ENCODE measurements at places on chromosomes 5 and 9.

- DNase-seq: no peak
Observed at GRCh38 chr9:131997779-131998178, 81.9 kb downstream of the MED27 start.

GRCh38 chr5:38888041-38888440, 42.2 kb downstream of the OSMR start:
- no peak for DNase-seq

DNA sequence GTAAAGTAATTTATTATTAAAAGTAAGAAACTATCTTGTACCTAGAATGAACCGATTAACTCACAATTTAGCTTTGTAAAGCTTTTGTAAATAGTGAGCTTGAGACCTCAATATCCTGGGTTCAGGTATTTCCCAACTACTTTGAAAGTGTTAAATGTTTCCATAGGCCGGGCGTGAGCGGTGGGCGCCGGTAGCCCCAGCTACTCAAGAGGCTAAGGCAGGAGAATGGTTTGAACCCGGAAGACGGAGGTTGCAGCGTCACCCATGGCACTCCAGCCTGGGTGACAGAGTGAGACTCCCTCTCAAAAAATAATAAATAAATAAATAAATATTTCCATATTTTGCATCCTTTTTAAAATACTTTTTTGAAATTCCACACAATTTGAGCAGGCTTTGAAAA, 1.5 kb upstream of the ANKH start:
- DNase-seq: no peak

- no peak for DNase-seq
Observed at GRCh38 chr5:103235891-103236290, 22.7 kb upstream of the MACIR start.

- DNase-seq: peak; percentile 88
Observed at GRCh38 chr5:179801304-179802206, 5.1 kb downstream of the MGAT4B start.

GRCh38 chr5:77643654-77644370, 5.3 kb upstream of the OTP start:
- no peak for DNase-seq

GRCh38 chr5:83919071-83920041, 198.7 kb upstream of the HAPLN1 start:
- DNase-seq: no peak

DNA sequence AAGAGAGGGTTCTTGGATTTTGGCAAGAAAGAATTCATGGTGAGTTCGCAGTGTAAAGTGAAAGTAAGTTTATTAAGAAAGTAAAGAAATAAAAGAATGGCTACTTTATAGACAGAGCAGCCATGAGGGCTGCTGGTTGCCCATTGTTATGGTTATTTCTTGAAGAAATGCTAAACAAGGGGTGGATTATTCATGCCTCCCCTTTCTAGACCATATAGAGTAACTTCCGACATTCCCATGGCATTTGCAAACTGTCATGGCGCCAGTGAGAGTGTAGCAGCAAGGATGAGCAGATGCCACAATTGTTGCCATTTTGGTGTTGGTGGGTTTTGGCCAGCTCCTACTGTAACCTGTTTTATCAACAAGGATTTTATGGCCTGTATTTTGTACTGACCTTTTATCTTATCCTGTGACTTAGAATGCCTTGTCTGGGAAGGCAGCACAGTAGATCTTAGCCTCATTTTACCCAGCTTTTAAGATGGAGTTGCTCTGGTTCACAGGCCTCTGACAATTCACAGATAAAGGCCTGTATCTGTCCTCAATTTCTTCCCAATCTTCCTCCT, 1026.1 kb upstream of the DMAC1 start:
- no peak for DNase-seq

GRCh38 chr9:130480673-130481072, 35.9 kb downstream of the ASS1 start:
- DNase-seq: no peak

DNA sequence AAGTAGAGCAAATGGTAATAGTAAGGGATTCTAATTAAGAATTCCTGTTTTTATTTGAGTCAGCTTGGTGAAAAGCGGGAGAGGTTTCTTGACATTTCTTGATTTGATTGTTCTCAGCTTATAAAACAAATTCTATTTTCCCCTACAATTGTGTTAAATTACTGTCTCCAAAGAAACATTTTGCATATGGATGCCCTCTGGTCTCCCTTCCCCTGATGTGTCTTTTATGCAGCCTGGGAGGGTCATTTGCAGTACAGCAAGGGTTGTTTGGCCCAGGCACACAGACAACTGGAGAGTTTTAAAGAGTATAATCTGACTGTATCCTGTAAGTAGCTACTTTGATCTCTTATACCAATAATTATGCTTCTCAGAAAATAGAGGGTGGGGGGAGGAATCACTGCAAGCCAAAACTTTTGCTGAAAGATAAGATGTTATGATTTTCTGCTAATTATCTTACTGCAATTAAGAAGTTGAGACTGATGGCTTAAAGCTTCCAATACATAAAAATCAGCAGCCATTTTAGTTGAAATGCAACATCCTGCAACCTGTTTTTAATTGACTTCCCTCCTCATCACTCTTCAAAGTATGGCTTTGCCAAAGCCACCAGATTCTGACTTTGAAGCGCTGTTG, 204.1 kb upstream of the SEMA6A start:
- DNase-seq: no peak

- DNase-seq: no peak
Observed at GRCh38 chr5:104456122-104456521, 893.5 kb upstream of the NUDT12 start.
